ENCODE measurements at places on chromosomes 4 and X.
A peak's percentile ranks its signal among the peaks of the same experiment; 100 is the strongest.

GRCh38 chr4:122873821-122874593 is 47.4 kb downstream of the FGF2 start:
- peak; percentile 38 for DNase-seq

- no peak for DNase-seq
These were observed 20.1 kb upstream of the XPNPEP2 start for GRCh38 chrX:129718676-129719075.

- no peak for DNase-seq
These were observed 16.4 kb downstream of the TRPC5OS start for GRCh38 chrX:111892375-111892774.

DNA sequence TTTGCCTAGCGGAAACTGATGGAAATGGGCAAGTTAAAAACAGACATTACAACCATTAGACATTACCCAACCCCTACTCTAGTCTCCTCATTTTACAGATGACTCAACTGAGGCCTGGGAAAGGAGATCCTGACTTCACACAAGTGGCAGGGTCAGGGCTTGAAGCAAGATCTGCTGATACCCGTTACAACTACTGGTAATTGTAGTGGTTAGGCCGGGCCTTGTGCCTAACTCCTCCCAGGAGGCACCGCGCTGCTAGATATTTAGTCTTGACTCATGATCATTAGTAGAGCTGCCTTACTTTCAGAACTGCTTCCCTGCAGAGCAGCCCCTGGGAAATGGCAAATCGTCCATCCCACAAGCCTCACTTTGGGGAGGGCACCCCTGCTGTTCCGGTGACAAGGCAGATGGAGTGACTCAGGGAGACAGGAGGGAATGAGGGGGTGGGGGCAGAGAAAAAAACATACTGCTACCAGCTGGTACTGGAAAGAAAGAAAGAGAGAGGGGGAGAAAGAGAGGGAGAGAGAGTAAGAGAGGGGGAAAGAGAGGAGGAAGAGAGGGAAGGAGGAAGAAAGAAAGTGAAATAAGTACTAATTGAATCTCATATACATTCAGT is 12.2 kb downstream of the ARHGEF6 start:
- DNase-seq = peak; percentile 95

- DNase-seq = no peak
These were observed 612 bp downstream of the MAGED2 start for GRCh38 chrX:54808109-54808604.

DNA sequence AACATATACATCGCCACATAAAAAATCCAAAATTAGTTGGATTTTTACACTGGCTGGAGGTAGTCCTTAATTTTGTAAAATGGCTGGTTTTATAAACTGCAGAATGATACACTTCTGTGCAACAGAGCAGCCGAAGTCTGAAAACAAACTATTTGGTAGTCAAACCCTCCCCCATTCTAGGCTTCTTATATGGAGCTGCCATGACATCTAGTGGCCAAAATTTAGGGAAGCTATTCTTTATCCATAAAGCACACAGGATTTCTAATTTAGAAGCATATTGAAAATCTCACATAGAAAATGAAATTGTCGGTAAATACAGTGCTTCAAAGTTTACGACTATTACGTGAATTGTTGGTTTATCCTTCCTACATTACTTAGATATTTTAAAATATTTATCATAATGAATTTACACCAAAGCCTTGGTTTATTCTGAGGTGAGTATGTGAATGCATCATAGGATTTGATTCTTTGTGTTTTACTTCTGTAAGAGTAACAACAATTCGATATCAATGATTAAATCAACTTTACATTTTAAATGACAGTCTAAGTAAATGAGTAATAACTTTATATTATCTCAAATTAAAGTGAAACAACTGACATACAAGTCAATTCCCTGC is 113.4 kb upstream of the FAM241A start:
- peak; percentile 77 for DNase-seq

DNA sequence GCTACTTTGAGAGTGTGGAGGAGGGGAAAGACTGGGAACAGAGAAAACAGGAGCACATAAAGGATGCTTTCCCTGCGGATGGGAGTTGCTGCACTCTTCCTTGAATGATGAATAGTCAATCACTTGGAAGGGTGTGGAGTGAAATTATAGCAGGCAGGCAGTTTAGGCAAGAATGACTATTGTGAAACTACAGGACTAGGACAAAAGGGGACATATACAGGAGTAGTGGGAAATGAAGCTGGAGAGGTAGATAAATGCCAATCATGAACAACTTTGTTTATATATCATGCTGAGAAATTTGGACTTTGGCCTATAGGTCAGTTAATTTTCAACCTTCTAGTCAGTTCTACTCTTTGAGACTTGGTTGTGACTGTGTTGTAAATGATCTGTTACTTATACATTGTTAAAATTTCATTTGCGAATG is 76.9 kb downstream of the PAQR3 start:
- DNase-seq = peak; percentile 15

DNA sequence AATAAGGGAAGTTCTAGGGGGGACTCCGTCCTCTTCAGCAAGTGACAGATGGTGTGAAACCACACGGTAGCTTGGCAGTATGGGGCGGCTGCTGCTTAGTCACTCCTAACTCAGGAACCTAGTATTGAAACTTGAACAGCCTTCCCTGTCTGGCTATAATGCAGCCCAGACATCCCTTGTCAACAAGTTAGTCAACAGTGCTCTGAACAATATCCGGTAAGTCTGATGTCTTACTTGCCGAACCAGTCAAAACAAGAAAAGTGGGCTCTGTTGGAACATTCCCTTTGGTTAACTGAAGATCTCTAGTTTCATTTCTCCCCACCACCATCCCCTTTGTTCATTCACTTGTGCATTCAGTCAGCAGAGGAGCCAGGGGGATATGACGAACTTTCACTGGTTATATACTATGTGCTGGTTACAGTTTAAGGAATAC is 18.7 kb upstream of the CXCL13 start:
- DNase-seq = peak; percentile 59

DNA sequence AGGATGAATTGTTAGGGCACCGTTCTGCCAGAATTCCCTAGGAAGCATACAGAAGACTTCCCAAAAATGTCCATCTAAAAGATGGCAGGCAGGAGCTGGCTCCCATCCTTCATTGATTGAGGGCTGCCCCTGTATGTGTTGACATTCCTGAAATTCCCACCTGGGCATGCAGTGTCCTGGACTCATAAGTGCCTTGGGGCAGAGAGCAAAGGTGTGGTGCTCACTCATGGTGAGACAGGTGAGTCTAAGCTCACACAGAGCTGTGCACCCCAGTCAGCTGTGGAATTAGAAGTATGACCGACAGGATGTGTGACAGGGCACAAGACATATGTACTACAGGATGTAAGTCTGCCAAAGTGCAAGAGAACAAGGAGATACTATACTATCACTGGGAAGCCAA is 271.9 kb downstream of the MID1IP1 start:
- no peak for DNase-seq

DNA sequence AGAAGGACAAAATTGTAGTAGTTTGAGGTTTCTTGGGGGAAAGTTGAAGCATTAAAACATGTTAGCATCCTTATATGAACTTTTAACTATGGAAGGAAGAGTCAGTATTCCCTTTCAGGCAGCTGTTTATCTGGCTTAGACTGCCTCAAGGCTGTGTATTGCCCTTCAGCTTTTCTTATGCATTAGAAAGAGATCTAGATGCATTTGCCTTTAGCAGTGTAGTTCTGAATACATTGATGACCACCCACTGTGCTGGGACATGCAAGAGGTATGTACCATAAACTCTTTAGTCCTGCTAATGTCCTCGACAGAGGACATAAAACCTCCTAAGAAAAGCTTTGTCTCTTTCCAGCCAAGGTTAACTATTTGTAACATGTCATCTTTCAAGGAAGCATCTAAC is 2.9 kb downstream of the FAM200B start:
- DNase-seq = no peak

DNA sequence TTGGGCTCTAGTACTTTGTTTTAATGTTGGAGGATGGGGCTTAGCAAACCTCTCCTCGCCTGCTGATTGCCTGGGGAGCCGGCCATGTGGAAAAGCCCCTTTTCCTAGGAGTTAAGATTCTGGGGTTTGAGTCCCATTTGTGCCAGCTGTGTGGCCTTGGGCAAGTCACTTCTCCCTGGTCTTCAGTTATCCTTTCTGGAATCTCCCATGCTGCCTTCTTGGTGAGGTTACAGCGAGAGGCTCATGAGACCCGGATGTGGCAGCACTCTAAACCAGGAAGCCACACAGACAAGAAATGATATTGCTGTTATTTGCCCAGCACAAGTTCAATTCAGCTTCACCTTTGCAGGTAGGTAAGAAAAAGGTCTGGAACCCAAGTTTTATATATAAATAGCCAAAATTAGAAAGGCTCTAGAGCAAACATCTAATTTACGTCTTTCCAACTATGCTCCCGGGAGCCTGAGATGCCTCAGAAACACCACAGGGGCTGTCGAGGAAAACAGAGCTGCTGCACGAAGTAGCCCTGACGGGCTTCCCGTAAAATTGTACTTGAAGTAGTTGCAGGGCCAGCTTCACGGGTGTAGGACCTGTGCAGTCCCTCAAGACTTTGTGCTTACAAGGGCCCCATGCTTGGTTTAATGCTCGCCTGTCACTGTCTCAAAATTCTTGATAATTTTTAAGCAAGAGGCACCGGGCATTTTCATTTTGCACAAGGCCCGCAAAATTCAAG is 8.3 kb upstream of the SASH3 start:
- no peak for DNase-seq

GRCh38 chr4:187598196-187598595 is 397.4 kb upstream of the ZFP42 start:
- DNase-seq = no peak

GRCh38 chr4:147778942-147779341 is 47.1 kb downstream of the ARHGAP10 start:
- no peak for DNase-seq

DNA sequence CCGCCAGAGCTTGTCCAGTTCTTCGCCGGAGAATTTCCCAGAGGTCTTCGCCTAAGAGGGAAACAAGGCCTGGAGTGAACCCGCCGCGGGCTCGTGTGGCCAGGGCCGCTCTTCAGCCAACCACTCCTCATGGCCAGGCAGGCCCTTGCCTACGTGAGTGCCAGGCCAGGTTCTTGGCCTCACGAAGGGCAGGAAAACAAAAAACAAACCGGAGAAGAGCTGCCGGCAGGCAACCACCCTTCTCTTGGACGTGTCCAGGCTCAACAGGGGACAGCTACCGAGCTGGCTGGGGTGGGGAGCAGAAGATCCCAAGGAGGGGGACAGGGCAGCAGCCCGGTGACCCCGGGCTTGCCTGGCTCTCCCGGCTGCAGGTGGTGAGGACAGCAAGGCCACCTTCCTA is 13.3 kb downstream of the LRPAP1 start:
- no peak for DNase-seq

- no peak for DNase-seq
These were observed 116.5 kb downstream of the FAM13A start for GRCh38 chr4:88940506-88940905.

- peak; percentile 78 for DNase-seq
These were observed 828 bp downstream of the MCUB start for GRCh38 chr4:109560687-109561461.

- DNase-seq = no peak
These were observed 985.6 kb upstream of the PCDH7 start for GRCh38 chr4:29734343-29735213.

DNA sequence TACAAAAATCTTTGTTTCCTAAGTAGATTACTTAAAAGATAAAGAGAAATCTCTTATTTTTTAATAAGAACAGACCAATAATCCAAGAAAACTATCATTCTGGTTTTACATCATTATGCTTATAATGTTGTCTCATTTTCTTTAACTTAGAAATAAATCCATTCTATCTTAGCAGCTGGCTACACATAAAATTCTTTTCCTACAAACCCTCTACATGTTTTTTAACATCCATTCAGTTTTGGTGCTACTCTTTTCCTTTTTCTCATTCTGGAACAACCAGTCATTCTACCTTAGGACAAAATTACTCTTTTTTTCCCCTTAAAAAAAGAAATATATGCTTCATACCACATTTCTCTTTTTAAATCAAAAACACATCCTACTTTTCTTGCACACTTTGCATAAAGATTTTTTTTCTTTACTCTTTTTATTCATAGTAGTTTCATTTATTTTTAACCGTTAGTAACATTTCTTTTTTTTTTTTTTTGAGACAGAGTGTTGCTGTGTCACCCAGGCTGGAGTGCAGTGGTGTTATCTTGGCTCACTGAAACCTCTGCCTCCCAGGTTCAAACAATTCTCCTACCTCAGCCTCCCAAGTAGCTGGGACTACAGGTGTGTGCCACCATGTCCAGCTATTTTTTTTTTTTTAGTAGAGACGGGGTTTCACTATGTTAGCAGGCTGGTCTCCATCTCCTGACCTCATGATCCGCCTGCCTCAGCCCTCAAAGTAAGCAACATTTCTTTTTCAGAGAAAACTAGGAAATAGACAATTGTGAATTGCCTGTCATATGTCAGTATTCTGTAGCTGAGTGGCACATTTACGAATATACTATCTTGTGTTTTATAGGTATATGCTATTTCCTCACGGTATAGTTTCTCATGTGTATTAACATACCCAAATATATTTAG is 562.8 kb downstream of the ADGRL3 start:
- DNase-seq = no peak

- no peak for DNase-seq
These were observed 61.3 kb upstream of the TXK start for GRCh38 chr4:48195374-48195773.

GRCh38 chr4:15158406-15159091 is 156.3 kb downstream of the CPEB2 start:
- DNase-seq = no peak

Data from OCI-M1 (cell line).